ENCODE measurements at places on chromosomes 3 and 15.

GRCh38 chr15:45023659-45024225 is 747 bp downstream of the SORD start:
- peak; percentile 60 for DNase-seq

DNA sequence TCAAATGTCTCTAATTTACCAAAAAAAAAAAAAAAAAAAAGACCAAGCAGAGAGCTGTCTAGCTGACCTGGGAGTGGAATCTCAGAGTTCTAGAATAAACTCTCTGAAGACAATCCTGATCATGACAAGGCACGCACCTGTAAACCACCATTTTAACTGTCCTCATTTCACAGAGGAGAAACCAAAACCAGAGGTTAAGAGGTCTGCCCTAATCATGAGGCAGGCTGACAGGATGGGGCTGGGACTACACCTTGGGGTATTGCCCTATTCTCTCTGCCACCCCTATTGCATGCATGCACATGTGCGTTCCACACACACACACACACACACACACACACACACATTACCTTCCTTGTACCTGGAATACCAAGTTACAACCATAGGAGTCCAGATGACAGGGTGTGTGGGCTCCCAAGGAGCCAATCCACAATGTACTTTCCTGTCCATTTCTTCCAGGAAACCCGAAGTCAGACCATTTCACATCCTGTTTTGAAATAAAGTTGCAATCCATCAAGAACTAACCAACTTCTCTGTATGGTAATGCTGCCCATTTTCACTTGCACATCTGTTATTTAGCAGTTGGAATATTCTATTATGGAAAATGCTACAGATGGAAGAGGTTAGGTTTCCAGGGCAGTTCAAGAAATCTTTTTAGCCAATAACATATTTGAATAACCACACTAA is 34.6 kb downstream of the HSPBAP1 start:
- no peak for DNase-seq

DNA sequence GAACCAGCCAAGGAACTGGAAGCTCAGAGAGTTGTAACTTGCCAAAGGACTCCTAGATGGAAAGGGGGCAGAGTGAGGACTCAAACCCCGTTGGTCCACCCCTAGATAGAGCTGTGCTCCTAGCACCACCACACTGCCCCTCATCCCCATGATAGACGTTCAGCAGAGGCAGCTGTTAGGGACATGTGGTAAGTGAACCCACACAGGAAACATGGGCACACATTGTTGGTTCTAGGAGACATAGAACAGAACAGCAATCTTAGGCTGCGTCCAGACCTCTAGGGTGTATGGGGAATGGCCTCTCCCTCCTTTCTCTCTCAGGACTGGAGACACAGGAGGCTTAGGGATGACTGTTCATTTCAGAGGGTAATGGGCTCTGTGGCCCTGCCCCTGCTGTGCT is 102.7 kb downstream of the ANP32A start:
- DNase-seq: no peak

- DNase-seq: no peak
Measured at GRCh38 chr3:93988283-93988682, 8.3 kb downstream of the ARL13B start.

GRCh38 chr3:62065985-62066693 is 307.2 kb downstream of the FEZF2 start:
- no peak for DNase-seq

GRCh38 chr15:78938658-78939488 is 6.0 kb downstream of the CTSH start:
- DNase-seq: no peak

DNA sequence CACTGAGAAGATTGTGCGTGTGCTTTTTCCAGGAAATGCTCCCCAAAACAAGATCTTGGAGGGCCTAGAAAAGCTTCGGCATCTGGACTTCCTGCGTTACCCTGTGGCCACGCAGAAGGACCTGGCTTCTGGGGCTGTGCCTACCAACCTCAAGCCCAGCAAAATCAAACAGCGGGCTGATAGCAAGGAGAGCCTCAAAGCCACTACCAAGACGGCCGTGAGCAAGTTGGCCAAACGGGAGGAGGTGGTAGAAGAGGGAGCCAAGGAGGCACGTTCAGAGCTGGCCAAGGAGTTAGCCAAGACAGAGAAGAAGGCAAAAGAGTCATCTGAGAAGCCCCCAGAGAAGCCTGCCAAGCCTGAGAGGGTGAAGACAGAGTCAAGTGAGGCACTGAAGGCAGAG is 4.8 kb downstream of the MAP1A start:
- no peak for DNase-seq

DNA sequence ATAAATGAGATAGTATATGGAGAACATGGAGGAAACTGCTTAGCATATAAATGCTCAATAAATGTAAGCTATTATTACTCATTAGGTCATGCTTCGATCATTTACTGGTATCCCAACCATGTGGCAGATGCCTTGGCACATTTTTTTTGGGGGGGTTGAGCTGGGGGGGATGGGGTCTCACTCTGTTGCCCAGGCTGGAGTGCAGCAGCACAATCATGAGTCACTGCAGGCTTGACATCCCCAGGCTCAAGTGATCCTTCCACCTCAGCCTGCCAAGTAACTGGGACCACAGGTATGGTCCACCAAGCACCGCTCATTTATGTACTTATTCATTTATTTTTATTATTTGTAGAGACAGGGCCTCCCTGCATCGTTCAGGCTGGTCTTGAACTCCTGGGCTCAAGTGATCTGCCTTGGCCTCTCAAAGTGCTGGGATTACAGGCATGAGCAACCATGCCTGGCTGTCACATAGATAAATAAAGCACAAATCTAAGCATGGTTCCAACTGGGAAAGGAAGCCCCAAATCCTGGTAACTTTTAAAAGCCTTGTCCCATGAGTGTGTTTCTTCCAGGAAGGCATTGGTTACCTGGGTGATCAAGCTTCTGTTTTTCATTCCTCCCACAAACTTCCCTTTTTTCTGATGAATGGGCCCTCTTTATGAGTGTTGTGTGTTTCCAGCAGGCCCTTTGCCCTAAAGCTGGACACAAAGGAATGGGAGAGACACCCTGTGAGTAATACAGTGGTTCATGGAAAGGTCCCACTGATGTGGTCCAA is 147.4 kb upstream of the UMPS start:
- DNase-seq: no peak

DNA sequence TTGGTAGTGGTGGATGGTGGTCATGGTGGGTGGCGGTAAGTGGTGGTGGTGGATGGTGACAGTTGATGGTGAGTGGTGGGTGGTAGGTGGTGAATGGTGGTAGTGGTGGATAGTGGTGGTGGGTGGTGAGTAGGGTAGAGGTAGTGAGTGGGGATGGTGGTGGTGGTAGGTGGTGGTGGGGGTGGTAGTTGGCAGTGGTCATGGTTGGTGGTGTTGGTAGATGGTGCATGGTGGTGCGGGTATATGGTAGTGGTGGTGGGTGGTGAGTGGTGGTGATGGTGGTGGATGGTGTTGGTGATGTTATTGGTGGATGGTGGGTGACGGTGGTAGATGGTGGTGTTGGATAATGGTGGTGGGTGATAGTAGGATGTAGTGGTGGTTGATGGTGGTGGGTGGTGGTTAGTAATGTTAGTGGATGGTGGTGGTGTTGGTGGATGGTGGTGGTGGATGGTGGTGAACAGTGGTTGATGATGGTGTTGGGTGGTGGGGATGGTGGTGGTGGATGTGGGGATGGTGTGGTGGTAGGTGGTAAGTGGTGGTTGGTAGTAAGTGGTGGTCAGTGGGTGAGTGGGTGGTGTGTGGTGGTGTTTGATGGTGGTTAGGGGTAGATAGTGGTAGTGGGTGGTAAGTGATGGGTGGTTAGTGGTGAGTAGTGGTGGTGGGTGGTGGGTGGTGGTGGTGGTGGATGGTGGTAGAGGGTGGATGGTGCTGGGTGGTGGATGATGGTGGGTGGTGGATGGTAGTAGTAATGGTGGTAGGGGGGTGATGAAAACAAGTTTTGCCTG is 16.7 kb upstream of the RIOX2 start:
- no peak for DNase-seq

GRCh38 chr15:66646308-66646707 is 55.7 kb upstream of the SMAD6 start:
- DNase-seq: no peak

GRCh38 chr3:25468866-25469319 is 40.8 kb downstream of the RARB start:
- DNase-seq: no peak

- no peak for DNase-seq
Measured at GRCh38 chr3:58520403-58521335, 16.3 kb downstream of the ACOX2 start.

DNA sequence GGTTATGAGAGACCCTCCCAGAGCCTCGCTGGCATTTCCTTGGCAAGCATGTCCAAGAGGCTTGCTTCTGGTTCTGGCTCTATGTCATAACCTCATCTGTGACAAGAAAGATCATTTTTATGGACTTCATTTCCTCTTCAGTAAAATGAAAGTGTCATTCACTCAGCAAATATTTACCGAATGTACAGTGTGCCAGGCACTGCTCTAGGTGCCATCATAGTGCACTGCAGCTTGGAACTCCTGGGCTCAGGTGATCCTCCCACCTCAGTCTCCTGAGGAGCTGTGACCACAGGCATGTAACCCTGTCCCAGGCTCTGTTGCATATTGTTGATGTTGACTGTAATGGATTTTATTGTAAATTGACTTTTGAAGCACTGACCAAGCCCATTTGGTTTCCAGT is 18.7 kb upstream of the ITPKA start:
- no peak for DNase-seq

DNA sequence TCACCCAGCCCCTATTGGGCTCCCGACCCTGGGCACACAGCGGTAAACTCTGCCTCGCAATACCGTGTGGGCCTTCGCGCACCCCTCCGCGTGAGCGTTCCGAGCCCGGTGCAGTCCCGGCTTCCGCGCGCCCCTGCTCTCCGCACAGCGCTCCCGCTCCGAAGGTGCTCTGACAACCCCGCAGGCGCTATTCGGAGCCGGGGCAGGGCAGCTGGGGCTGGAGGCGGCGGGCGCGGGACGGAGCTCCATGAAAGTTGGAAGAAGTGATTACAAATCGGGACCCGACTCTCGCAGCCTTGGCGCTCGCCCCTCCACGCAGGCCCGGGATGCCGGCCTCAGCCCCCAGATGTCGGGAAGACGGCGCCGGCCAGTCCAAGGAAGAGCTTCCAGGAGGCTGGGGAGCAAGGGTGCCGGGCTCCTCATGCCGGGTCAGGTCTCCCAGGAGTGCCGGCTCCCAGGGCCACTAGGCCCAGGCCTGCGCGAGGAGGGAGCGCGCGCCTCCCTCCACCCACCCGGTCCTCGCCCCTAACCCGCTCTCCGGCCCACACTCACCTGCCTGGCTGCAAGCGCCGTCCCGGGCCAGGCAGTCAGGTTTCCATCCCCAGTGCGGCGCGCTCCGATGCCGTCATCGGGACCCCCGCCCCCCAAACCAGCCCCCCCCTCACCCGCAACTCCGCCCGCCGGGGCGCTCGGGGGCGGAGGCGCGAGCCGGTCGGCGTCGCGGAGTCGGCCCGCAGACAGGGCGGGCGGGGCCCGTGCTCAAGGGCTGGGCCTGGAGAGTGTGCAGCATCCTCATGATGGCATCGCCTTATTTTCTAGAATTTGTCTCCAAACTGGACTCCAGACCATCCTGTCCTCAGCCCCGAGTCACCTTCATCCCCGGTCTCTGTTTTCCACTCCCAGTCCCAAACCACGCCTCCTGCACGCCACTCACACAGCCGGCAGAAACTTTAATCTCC is at the start of gene KIF7:
TSS of gene KIF7 (minus strand) at position 621 of the 959 bp plus-strand sequence. CDS start 2,537 bp downstream, outside the sequence.
- DNase-seq: peak; percentile 65
